ENCODE measurements at places on chromosomes 4 and X. TPM values are rescaled to one million over a fixed set of nuclear protein-coding genes. Genes with fewer than 3 reads are reported as not detected.

NDP gene
- total RNA-seq = 0.50 TPM

ARMCX1 gene
- total RNA-seq = 34.5 TPM

PWWP3B gene
- not detected for total RNA-seq

FGB gene
- total RNA-seq = not detected

DIAPH2 gene
- 9.1 TPM for total RNA-seq

FAM149A gene
- not detected for total RNA-seq

ADH4 gene
- not detected for total RNA-seq

PCDH10 gene
- 152 TPM for total RNA-seq

TLR10 gene
- total RNA-seq = not detected

OCRL gene
- total RNA-seq = 27.7 TPM

Data from HFFc6 (cell line).